Activated CD8-positive, alpha-beta memory T cell treated with anti-CD3 and anti-CD28 coated beads, Interleukin-2, amount 50 U/mL, for 4 hours (primary cell): ENCODE measurements at places on chromosomes 1 and 21.

GRCh38 chr1:205256951-205257625, 29.3 kb downstream of the TMCC2 start:
- no peak for DNase-seq

- no peak for DNase-seq
Measured at GRCh38 chr1:116433275-116434257, 60.5 kb downstream of the ATP1A1 start.

DNA sequence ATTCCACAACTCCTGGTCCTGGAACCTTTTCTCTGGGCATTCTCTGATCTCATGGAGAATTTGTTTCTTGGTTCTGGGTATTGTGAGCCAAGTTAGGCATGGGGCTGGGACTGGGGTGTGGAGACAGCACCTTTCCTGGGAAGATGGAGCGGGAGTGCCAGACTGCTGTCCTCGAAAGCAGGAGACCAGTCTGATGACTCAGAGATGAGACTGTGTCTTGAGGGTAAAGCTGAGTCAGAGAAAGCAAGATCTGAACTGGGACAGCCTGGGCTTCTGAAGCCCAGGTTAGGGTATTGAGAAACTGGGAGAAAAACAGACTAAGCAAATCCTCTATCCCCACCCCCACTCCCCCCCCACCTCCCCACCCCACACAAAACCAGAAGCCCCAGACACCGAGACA, 2.2 kb upstream of the KANK4 start:
- DNase-seq, result no peak

GRCh38 chr1:9316080-9316444, 23.4 kb downstream of the SPSB1 start:
- DNase-seq, result no peak

DNA sequence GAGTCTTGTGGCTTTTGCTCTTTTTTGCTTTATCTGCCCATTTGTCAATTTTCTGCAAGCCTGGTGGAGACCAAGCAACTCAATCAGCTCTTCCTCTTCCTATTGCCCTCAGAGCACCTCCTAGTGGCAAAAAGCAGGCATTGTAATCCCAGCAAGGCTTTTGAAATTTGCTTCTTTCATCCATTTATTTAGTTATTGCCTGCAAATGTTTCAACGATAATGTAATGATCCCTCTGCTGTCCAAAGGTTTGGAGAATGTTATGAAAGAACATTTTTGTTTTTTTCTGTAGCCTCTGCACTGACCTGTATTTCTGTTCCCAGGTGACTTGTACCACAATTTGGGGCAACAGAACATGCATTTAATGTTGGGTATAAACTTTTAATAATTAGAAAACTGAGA, 127.8 kb downstream of the GABPA start:
- DNase-seq, result no peak
